A549 treated with Mapracorat at 1 μM for 4 hours (cell line): ENCODE measurements at places on chromosomes 7 and 10. TPM values are rescaled to one million over a fixed set of nuclear protein-coding genes. Genes with fewer than 3 reads are reported as not detected.

Gene ZCCHC24
- total RNA-seq, result 2.6 to 4.4 TPM (median 3.8 TPM) in 5 replicates

Gene KIF11
- total RNA-seq, result 30.2 to 37.4 TPM (median 35.0 TPM) in 5 replicates

Gene ZNF804B
- total RNA-seq, result not detected in 5 replicates

Gene STAMBPL1
- total RNA-seq, result 27.9 to 32.1 TPM (median 30.0 TPM) in 5 replicates

Gene SPAM1
- not detected in 5 replicates for total RNA-seq

Gene PTF1A
- total RNA-seq, result not detected in 5 replicates

Gene PTN
- total RNA-seq, result not detected in 5 replicates

Gene CALML5
- total RNA-seq, result not detected in 5 replicates

Gene GRM3
- not detected in 5 replicates for total RNA-seq

Gene PRKCQ
- total RNA-seq, result 3.3 to 4.1 TPM (median 3.6 TPM) in 5 replicates

Gene NEUROD6
- not detected in 5 replicates for total RNA-seq

Gene BAZ1B
- total RNA-seq, result 49.8 to 60.2 TPM (median 56.6 TPM) in 5 replicates

Gene ZNF239
- 1.7 to 2.5 TPM (median 1.9 TPM) in 5 replicates for total RNA-seq

Gene MPP7
- total RNA-seq, result 0.06 to 0.29 TPM (median 0.23 TPM) in 5 replicates

Gene FFAR4
- total RNA-seq, result 0.07 to 0.29 TPM (median 0.15 TPM) in 5 replicates

Gene LRRC4
- total RNA-seq, result not detected in 5 replicates

Gene TSPAN15
- 83.0 to 108 TPM (median 104 TPM) in 5 replicates for total RNA-seq

Gene SUGCT
- 0.98 to 1.8 TPM (median 1.1 TPM) in 5 replicates for total RNA-seq

Gene DGKB
- total RNA-seq, result not detected in 5 replicates

Gene CYP3A7
- total RNA-seq, result 0.06 to 0.07 TPM in 2 of 5 replicates, not detected in the others

Gene TMEM213
- not detected in 5 replicates for total RNA-seq

Gene BHLHA15
- total RNA-seq, result 0.21 to 0.71 TPM (median 0.43 TPM) in 5 replicates

Gene CRPPA
- total RNA-seq, result 0.45 to 0.67 TPM (median 0.60 TPM) in 5 replicates

Gene SPDYE11
- not detected in 5 replicates for total RNA-seq

Gene CHST12
- 7.9 to 14.0 TPM (median 11.7 TPM) in 5 replicates for total RNA-seq

Gene GBX1
- total RNA-seq, result 0.20 TPM in 1 of 5 replicates, not detected in the others

Gene MINDY3
- 13.0 to 15.3 TPM (median 14.4 TPM) in 5 replicates for total RNA-seq

Gene MOSPD3
- total RNA-seq, result 16.7 to 21.3 TPM (median 19.8 TPM) in 5 replicates

Gene DMTF1
- 16.4 to 23.5 TPM (median 17.9 TPM) in 5 replicates for total RNA-seq

Gene PKD2L1
- total RNA-seq, result 0.06 to 0.21 TPM (median 0.09 TPM) in 5 replicates

Gene MMP21
- total RNA-seq, result 0.08 to 0.11 TPM in 2 of 5 replicates, not detected in the others

Gene CCDC186
- total RNA-seq, result 3.8 to 6.3 TPM (median 5.2 TPM) in 5 replicates

Gene PLAC9
- total RNA-seq, result 0.24 TPM in 1 of 5 replicates, not detected in the others

Gene FRAT1
- 1.2 to 2.8 TPM (median 1.6 TPM) in 5 replicates for total RNA-seq

Gene AUTS2
- total RNA-seq, result 2.6 to 5.5 TPM (median 3.6 TPM) in 5 replicates

Gene TACR2
- total RNA-seq, result 0.08 to 0.19 TPM (median 0.14 TPM) in 5 replicates

Gene NET1
- total RNA-seq, result 42.6 to 55.3 TPM (median 49.6 TPM) in 5 replicates

Gene CTAGE15
- total RNA-seq, result not detected in 5 replicates

Gene PTPRE
- total RNA-seq, result 3.3 to 5.9 TPM (median 5.2 TPM) in 5 replicates

Gene CFAP69
- total RNA-seq, result 2.0 to 3.3 TPM (median 2.4 TPM) in 5 replicates

Gene LIPM
- not detected in 5 replicates for total RNA-seq

Gene NPC1L1
- total RNA-seq, result 0.02 to 0.10 TPM (median 0.08 TPM) in 5 replicates

Gene BTBD16
- total RNA-seq, result 0.28 to 0.88 TPM (median 0.57 TPM) in 5 replicates

Gene SLC13A1
- not detected in 5 replicates for total RNA-seq

Gene HOXA7
- 4.1 to 5.5 TPM (median 5.0 TPM) in 5 replicates for total RNA-seq

Gene SPDYE8
- not detected in 5 replicates for total RNA-seq

Gene PDIA4
- total RNA-seq, result 163 to 183 TPM (median 176 TPM) in 5 replicates

Gene FAM221A
- total RNA-seq, result 0.20 to 0.71 TPM (median 0.46 TPM) in 5 replicates
